Fibroblast of villous mesenchyme (primary cell): ENCODE measurements at places on chromosomes 2 and 18. TPM values are rescaled to one million over a fixed set of nuclear protein-coding genes. Genes with fewer than 3 reads are reported as not detected.

The ONECUT2 gene
- total RNA-seq: under 0.01 TPM in 2 replicates

The NEURL3 gene
- total RNA-seq: not detected in 2 replicates

The CYS1 gene
- 1.6 and 2.2 TPM in 2 replicates for total RNA-seq

The PLEKHB2 gene
- total RNA-seq: 98.2 and 167 TPM in 2 replicates

The CXCR4 gene
- total RNA-seq: not detected in 2 replicates

The RIT2 gene
- not detected in 2 replicates for total RNA-seq

The LINC00305 gene
- total RNA-seq: not detected in 2 replicates

The SLC11A1 gene
- under 0.01 and 0.43 TPM in 2 replicates for total RNA-seq

The TBC1D8 gene
- 10.6 and 13.4 TPM in 2 replicates for total RNA-seq
